Activated T-cell treated with anti-CD3 and anti-CD28 coated beads for 48 hours (primary cell): ENCODE measurements at places on chromosomes 3 and 15.

DNA sequence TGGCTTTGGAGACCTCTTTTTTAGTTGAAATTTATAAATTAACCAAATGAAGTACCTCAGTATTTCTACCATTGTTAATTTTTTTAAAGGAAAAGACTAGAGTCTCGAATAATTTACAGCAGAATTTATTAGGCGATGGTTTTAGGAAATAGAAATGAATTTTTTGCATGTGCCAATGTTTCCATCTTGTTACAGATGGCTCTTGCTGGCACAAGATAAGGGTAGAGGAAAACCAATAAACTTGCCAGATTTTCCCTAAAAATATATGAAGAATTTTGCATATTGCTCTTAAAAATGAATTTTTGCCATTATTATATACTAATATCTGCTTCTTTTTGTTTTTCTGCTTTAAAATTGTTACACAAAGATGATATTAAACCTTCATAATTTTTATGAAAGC is 380.7 kb downstream of the NLGN1 start:
- no peak for DNase-seq

DNA sequence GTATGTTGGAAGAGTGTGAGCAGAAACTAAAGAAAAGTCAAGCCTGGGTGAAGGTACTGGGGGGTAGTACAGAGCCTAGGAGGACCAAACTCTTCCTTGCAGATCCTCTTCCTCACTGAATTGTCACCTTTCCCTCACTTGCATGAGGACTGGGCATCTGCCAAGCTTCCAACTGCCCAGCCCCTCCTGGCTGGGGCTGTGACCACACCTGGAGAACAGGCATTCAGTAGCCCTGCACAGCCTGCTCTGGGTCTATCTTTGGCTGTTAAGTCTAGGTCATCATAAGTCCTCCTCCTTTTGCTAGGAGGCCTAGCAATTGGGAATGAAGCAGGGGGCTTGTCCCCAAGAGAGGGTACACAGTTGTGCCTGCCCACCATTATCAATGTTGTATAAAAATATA is 55.2 kb downstream of the CAPN7 start:
- DNase-seq: no peak

GRCh38 chr15:41861736-41862356 is 23.2 kb downstream of the PLA2G4B start:
- DNase-seq: no peak

DNA sequence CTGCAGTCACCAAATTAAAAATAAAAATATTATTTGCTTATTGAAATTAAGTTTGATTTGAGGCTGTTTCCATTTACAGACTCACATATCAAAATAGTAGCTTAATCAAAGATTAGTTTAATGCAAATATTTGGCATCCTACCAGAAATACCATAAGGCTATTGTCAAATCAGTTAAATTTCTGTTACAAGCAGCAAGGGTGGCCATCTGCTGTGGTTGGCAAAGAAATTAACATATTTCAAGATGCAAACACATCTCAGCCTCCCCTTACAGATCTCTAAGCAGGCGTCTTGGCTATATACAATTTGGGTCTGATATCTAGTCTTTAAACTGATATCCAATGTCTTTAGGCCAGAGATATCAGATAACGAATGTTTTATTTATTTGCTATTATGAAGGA is 83.2 kb upstream of the NEDD4 start:
- DNase-seq: no peak

- peak; percentile 30 for DNase-seq
Observed at GRCh38 chr3:32334675-32335074, 57.0 kb upstream of the CMTM7 start.

DNA sequence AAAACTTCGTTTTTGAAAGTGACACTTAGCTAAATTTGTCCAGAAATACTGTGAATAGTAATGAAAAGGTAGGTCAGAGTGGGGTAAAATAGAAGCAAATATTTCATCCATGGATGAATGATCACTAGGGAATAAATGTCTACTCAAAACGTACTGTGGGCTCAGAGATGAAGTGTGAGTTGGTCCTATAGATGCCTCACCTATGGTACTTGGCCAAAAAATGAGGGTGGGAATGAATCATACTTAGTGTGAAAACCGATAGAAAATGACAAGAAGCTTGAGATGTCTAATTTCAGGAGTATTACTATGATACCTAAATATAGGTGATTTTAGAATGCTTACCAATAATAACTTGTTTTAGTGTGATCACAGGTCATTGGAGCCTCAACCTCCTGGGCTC is 155.9 kb downstream of the GMNC start:
- no peak for DNase-seq

GRCh38 chr3:31364711-31365110 is 168.0 kb upstream of the STT3B start:
- DNase-seq: no peak

DNA sequence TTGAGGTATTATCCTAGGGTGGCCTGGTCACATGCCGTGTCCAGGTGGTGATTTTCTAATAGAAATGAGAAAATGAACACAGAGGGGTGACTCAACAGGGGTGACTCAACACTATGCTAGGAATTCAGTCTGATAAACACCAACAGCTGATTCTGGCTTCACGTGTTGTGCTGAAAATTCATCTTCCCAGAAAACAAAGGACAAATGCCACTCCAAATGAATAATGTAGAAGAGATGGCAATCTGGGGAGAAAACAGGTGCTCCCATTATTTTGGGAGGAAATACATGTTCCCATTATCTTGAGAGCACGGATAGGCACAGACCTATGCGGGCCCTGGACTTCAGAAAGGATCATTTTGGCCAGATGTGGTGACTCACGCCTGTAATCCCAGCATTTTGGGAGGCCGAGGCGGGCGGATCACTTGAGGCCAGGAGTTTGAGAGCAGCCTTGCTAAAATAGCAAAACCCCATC is 101.2 kb upstream of the MEX3B start:
- DNase-seq: no peak

- no peak for DNase-seq
Observed at GRCh38 chr3:158233791-158234190, 123.9 kb downstream of the RSRC1 start.

- no peak for DNase-seq
Observed at GRCh38 chr3:64488939-64489338, 198.9 kb downstream of the ADAMTS9 start.

GRCh38 chr3:90069748-90070147 is 962.3 kb downstream of the EPHA3 start:
- DNase-seq: no peak

GRCh38 chr3:52222319-52223221 is 2.9 kb downstream of the TLR9 start:
- no peak for DNase-seq

GRCh38 chr15:85312486-85312885 is 67.9 kb upstream of the AKAP13 start:
- no peak for DNase-seq

- no peak for DNase-seq
Observed at GRCh38 chr3:35042210-35042991, 596.9 kb upstream of the ARPP21 start.

DNA sequence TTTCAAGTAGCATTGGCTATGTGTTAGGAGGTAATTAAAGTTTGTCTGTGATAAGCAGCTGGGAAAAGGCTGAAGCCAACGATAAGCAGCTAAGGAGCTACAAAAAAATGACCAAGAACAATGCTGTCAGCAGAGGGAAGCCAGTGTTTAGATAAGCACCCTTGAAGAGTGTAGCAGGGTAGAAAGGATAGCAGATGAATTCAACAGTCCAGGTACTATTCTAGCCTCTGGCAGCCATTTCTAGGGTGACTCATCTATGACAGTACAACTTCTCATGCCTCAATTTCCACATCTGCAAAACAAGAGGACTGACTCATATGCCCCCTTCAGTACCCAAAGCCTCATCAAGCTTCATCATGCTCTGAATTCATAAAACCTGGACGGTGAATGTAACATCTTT is 617.6 kb upstream of the UBE2E2 start:
- no peak for DNase-seq

DNA sequence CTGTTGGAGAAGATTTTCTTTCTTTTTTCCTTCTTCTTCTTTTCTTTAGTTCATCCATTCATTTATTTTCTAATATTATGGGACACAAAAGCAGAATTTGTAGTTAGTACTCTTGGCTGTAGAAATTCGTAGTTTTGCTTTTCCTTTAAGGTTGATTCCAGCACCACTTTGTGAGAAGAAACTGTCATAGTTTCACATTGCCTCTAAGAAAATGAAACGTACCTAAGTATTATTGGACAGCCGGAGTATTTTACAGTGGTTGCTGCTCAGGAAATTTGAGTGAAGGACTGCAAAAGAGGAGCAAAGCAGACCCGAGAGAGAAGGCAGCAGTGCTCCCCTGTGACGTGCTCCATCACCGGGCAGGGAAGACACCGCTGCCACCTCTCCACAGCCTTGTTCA is 48.1 kb downstream of the PLCL2 start:
- no peak for DNase-seq

DNA sequence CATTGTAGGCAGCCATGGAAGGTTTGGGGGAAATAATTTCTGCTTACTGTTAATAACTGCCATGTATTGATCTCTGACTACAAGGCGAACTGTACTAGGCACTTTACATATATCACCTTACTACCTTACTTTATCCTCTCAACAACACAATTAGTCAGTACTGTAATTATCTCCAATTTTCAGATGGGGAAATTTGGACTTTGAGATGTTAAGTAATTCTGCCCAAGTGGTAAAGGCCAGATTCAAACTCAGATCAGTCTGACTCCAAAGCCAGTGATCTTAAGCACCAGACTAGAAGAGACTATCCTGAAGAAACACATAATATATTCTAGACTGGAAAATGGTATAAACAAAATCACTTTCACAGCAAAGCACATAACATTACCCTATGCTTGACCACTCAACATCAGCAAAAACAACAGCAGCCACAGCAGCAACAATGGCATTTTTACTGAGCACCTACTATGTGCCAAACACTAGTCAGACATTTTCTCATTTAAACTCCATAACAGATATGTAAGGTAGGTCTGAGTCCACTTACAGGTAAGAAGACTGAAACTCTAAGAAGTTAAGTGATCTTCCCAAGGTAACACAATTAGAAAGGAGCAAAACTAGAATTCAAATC is 13.1 kb downstream of the MTHFS start:
- no peak for DNase-seq
